ENCODE measurements at places on chromosomes 3 and 15. TPM values are rescaled to one million over a fixed set of nuclear protein-coding genes. Genes with fewer than 3 reads are reported as not detected.

Gene INKA1
- 2.5 TPM for total RNA-seq

Gene PLA2G4E
- total RNA-seq: not detected

Gene C3orf52
- total RNA-seq: 1.6 TPM

Gene GABRB3
- under 0.01 TPM for total RNA-seq

Gene GOLGA8T
- total RNA-seq: not detected

Measured in bronchus fibroblast of lung (primary cell).